ENCODE measurements at places on chromosomes 7 and 10.

- no peak for DNase-seq
Observed at GRCh38 chr10:5951721-5952407, 25.5 kb downstream of the IL15RA start.

- DNase-seq, result no peak
Observed at GRCh38 chr7:129664029-129665012, 52.8 kb downstream of the NRF1 start.

DNA sequence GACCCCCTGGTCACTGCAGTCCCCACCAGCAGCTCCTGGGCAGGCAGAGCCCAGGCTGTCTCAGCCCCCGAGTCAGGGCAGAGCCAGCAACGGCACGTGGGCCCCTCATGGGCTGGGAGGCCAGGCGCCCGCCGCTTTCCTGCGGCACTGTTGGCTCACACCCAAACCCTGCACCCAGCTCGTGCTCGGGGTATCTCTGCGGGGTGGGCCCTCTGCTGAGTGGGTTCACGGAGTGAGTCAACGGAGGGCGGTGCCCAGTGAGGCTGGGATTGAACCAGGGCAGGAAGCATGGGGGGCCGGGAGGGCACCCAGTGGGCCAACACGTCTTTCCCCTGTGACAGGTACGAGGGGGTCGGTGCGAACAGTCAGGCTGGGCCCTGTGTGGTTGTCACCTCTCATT is 28.9 kb downstream of the ADAP1 start:
- no peak for DNase-seq

DNA sequence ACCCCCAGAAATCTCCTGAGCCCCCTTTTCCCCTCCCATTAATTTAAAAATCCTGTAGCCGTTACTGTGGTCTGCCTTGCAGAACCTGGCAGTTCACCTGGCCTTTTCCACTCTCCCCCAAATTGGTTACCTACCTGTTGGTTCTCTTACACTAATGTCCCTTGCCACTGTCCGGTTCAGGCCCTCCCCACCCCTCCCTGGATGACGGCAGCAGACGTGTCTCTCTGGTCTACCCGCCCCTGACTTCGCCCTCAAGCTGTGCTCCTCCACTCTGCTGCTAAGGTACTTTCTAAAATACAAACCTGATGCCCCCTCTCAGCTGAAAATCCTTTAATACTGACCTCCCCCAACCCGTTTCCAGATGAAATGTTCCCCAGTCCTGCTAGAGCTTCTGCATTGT is 15.6 kb upstream of the SH3PXD2A start:
- DNase-seq, result no peak

DNA sequence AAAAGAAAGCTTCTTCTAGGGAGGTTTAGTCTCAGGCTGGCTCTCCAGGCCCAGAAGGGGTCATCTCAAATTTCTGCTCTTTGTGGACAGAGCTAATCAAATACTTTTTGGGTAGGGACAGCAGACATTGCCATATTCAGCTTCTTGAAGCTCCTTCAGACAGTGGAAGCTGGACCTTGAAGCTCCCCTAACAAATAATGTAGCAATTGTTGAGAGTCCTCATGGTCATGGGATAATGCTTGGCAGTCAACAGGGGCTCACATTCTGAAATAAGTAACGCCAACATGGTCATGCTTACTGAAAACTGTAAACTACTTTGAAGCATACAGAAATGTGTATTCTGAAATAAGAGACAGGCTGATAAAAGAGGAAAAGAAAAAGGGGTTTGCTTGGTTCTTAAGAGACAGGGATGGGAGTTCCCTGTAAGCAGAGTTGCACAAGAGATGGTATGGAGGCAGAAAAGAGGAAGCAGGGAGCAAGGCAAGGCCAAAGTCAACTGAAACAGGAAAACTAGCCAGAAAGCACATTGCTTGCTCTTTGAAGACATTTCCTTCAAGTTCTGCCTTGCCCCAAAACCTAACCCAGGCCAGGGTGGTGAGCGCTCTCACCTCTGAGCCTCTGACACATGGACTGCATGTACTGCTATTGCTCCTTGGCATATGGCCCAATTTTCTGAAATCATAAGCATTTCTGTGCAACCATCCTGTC is 53.1 kb upstream of the KMT2E start:
- peak; percentile 48 for DNase-seq
